ENCODE measurements at places on chromosomes 5 and 9.
A peak's percentile ranks its signal among the peaks of the same experiment; 100 is the strongest.

- DNase-seq, result no peak
Observed at GRCh38 chr5:60701321-60701968, 1.5 kb upstream of the DEPDC1B start.

GRCh38 chr5:149406203-149406978 lies 27.3 kb upstream of the IL17B start:
- DNase-seq, result no peak

- DNase-seq, result no peak
Observed at GRCh38 chr5:133731951-133732350, 119.6 kb upstream of the FSTL4 start.

GRCh38 chr9:30915451-30915850 lies 1469.0 kb upstream of the ACO1 start:
- no peak for DNase-seq

- no peak for DNase-seq
Observed at GRCh38 chr5:76050134-76050533, 33.0 kb upstream of the SV2C start.

DNA sequence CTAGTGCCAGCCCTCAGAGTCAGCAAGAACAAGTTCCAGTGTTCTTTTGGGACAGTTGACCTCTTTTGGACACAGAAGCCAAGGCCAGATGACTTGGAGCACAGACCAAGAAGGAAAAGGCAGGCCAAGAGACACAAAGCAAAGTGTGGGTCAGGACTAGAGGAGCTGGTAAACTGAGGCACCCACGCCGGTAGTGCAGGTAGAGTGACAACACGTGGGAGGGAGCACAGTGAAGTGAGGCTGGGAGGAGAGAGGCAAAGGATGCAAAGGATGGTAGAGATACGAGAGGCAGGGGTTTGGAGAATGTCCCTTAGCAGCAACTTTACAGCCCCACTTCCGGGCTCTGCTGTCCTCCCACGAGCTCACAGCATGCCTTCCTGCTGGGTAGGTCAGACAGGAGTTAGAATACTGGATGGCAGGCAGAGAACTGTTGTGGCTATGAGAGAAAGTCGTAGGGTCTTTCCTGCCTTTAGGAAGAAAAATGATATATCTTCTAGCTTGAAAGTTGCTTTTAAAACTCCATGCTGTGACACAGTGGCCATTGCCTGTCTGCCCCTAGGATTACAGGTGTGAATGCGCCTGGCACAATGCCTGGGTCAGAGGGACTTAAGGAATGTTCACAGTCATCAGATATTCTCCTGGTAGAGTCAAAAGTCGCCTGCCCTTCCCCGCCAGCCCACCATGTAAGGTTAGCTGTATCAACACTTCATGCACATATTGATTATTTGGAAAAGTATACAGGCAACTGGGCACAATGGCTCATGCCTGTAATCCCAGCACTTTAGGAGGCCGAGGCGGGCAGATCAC lies 97.9 kb downstream of the PDE8B start:
- no peak for DNase-seq

DNA sequence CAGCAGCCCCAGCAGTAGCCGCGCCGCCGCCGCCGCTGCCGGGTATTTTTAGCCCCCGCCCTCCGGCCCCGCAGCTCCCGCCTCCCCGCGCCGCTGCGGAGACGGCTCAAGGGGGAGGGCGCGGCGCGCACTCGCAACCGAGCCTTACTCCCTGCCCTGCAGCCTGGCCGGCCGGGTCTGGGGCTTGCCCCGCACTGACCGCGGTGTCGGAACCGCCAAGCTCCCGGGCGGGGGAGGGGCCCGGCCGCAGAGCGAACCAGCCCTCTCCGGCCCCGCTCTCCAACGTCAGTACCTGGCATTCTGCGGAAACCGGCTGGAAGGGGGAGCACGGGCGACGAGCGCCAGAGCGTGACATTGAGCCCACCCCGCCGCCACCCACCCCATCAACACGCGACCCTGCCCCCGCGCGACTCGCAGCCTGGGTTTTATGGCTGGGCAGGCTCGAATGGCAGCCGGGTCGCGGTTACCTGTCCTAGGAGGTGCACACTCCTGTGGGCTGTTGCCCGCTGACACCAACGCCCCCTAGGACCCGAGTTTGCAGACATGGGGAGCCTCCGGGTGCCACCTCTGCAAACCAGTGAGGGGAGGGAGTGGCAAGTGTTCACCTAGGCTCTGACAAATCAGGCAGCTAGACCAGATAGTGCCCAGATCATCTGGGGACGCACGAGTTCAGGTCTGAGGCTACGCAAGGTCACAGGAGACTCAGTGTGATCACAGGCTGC lies at the start of gene ACSL6:
Gene ACSL6, minus strand, starts transcription at position 37 of the 722 bp plus-strand sequence. CDS start 105 bp downstream, outside the sequence.
- DNase-seq, result no peak

GRCh38 chr5:158139161-158139560 lies 280.2 kb upstream of the CLINT1 start:
- no peak for DNase-seq

GRCh38 chr5:39190311-39191102 lies 28.9 kb downstream of the FYB1 start:
- no peak for DNase-seq

- DNase-seq, result no peak
Observed at GRCh38 chr5:120446068-120446492, 18.0 kb upstream of the PRR16 start.

- no peak for DNase-seq
Observed at GRCh38 chr5:82183828-82184227, 94.3 kb downstream of the RPS23 start.

- no peak for DNase-seq
Observed at GRCh38 chr5:125746917-125747316, 676.3 kb upstream of the GRAMD2B start.

GRCh38 chr5:163350083-163350482 lies 87.3 kb upstream of the CCNG1 start:
- no peak for DNase-seq

DNA sequence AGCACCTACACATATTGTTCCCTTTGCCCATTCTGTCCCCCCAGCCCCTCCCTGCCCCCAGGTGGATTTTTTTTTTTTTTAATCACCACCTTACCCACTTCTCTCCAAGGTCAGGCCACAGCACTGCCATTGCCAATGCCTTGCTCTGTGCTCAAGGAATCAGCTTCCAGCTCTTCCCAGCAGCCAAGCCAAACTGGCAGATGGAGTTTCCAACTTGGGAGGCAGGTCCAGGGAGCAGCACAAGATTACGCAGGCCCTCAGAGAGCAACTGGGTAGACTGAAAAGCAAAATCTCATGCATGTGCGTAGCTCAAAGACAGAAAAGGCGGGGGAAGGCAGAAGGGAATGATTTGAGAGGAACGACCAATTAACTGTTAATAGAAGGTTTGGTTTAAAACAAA lies 15.1 kb downstream of the GRHPR start:
- DNase-seq, result no peak

DNA sequence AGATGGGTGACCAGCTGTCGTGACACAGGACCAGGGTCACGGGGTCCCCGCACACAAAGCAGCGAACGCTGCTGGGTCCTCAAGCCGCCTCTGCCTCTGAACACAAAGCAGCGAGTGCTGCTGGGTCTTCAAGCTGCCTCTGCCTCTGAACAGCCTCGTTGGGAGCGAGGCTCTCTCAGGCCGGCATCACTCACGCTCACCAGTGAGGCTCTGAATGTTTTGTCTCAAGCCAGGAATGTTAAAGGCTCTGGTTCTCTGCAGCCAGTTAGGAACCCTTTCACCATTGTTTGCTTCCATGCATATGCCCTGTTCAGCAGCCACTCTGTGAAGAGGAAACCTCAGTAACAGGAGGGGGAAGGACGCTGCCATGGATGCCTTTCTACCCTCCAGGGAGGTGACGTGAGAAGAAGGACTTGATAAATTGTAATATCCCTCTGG lies 82.7 kb upstream of the TAF11L2 start:
- no peak for DNase-seq

GRCh38 chr5:6674886-6675285 lies 38.3 kb upstream of the TENT4A start:
- peak; percentile 85 for DNase-seq

GRCh38 chr9:99076483-99077171 lies 28.3 kb upstream of the TGFBR1 start:
- DNase-seq, result no peak

GRCh38 chr9:93126825-93127368 lies 7.2 kb downstream of the NINJ1 start:
- peak; percentile 6 for DNase-seq

GRCh38 chr5:170139786-170140335 lies 34.2 kb downstream of the FOXI1 start:
- DNase-seq, result no peak

GRCh38 chr9:6109571-6109970 lies 94.1 kb upstream of the RANBP6 start:
- DNase-seq, result no peak

GRCh38 chr5:68369023-68369359 lies 153.4 kb downstream of the PIK3R1 start:
- DNase-seq, result no peak
